Ascending aorta (tissue), 2 donors: ENCODE measurements at places on chromosomes 7 and 10. TPM values are rescaled to one million over a fixed set of nuclear protein-coding genes. Genes with fewer than 3 reads are reported as not detected.

Gene ATOH7
- total RNA-seq, result not detected

DNA sequence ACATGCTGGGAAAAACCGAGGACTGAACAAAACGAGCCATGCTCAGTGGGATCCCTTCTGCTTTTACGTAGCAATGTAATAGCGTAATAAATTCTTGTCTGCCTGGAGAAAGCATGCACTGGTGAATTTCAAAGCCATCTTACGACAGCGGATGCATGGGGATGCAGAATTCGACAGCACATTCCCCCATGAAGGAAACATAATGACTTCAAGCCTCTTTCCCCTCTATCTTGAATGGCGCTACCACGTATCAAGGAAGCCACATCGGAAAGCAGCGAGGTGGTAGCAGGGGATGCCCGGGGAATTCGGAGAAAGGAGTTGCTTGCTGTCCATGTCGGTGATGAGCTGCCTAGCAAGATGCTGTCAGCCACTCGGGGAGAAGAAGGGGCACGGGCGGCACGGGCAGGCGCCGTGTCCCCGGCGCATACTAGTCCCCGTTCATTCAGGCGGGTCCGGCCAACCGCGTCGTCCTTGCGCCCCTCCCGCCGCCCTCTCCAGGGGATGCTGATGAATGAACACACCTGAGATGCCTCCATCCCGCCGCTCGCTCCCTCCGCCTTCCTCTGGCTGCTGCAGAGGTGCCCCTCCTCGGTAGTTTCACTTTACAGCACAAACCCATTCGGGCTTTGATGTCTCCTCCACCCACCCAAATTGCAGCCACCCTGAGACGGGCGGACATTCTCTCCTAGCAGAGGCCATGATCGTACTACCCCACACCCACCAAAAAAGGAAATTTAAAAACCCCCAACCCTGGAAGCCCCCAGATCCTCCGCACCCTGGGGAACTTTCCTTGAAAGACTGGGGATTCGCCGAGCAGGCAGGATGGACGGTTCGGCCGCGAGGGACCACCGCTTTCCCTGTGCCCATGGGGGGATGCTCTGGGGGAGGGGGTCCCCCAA is 644 bp downstream of the SORBS1 start:
- H3K27me3 ChIP-seq, result no peaks in the 10 kb centered on the region
- DNase-seq, result peak; percentile 75
- H3K27ac ChIP-seq, result peak overlapping the region; percentile 91
- peak overlapping the region; percentile 83 for H3K4me3 ChIP-seq
- H3K4me1 ChIP-seq, result peaks cover 6% of the 10 kb centered on the region
- peaks cover 25% of the 10 kb centered on the region for H3K36me3 ChIP-seq

DNA sequence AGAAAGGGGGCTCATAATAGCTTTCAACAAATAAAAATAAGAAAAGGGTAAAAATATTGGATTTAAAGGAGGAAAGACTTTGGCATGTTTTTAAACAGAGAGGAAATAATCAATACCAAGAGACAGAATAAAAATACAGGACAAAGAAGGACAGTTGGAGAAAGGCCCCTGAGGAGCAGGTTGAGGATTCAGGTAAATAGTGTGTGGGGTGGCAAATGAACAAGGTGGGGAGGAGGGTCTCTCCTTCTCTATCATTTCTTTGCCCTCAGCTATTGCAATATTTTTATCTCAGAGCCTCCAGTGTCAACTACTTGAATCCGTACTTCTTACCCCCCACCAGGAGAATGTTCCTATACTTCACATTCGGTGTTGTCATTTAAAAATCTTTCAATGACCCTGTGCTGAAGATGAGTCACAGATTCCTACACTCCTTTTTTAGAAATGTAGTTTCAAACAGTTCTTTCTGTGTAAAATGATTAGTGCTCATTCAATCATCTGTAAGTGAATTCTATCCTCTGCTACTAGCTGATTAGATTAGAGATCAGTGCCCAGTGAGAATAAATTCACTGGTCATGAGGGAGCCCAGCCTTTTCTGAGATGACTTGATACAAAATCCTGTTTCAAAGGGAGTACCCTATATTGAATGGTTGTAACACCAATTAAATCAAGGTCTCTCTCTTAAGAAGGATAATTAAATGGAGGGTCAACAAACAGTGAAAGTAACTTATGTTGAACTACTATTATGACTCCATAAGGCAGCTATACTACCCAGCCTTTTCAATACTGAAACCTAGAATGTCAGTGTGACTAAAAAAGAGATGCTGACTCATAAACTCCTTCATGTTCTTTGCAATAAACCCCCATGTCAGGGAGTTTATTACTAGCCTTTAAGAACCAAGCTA is 50.4 kb upstream of the WNT16 start:
- no peaks in the 10 kb centered on the region for H3K36me3 ChIP-seq
- no peak overlapping the region for H3K4me3 ChIP-seq
- no peak for DNase-seq
- no peaks in the 10 kb centered on the region for H3K27me3 ChIP-seq
- H3K4me1 ChIP-seq, result no peaks in the 10 kb centered on the region

Gene NAT16
- total RNA-seq, result not detected

DNA sequence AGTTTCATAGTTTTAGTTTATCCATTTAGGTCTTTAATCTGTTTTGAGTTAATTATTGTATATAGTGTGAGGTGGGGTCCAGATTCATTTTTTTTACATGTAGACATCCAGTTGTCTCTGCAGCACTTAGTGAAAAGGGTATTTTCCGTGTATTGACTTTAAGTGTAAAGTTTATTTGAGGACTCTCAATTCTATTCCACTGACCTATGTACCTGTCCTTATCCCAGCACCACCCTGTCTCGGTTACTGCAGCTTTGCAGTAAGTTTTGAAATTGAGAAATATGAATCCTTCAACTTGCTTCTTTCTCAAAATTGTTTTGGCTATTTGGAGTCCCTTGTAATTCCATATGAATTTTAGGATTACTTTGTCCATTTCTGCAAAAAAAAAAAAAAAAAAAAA is 29.8 kb downstream of the FHIP2A start:
- no peaks in the 10 kb centered on the region for H3K4me1 ChIP-seq
- DNase-seq, result no peak
- H3K36me3 ChIP-seq, result peaks cover 56% of the 10 kb centered on the region

Gene AFAP1L2
- total RNA-seq, result 30.4 TPM

- H3K27ac ChIP-seq, result no peak overlapping the region
- no peak for DNase-seq
- no peaks in the 10 kb centered on the region for H3K36me3 ChIP-seq
- H3K4me3 ChIP-seq, result no peak overlapping the region
- H3K27me3 ChIP-seq, result peaks cover 26% of the 10 kb centered on the region
- H3K4me1 ChIP-seq, result no peaks in the 10 kb centered on the region
Observed at GRCh38 chr7:1292972-1293830, 60.5 kb downstream of the UNCX start.

GRCh38 chr7:38585572-38586354 is 45.4 kb downstream of the AMPH start:
- no peaks in the 10 kb centered on the region for H3K27me3 ChIP-seq
- H3K4me3 ChIP-seq, result peak overlapping the region; percentile 18
- H3K27ac ChIP-seq, result peak overlapping the region; percentile 72

DNA sequence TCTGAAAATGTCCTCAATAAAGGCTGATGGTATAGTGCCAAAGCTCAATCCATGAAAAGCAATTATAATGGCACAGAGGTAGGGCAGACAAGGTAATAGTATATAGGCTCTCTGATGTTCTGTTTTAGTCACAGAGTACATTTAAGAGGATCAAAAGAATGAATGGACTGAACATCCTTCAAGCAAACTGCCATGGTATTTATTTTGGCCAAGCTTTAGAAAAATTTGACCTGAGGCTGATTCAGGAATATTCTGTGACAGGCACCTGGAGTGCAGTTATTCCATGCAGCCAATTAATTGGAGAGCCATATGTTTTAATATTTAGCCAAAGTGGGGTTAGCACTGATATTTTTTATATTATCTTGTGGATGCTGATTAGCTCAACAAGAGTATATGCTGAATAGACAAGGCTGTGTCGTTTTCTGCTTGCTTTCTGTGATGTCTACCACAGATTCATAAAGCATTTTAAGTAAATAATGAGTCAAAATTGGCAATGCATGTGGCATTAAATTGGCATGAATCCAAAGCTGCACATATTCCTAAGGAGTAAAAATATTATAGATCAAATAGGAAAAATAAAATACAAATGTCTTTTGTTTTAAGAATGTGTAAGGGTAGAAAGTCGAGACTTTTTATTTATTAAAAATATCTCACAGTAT is 177.4 kb downstream of the PCLO start:
- H3K4me1 ChIP-seq, result no peaks in the 10 kb centered on the region
- no peaks in the 10 kb centered on the region for H3K27me3 ChIP-seq

DNA sequence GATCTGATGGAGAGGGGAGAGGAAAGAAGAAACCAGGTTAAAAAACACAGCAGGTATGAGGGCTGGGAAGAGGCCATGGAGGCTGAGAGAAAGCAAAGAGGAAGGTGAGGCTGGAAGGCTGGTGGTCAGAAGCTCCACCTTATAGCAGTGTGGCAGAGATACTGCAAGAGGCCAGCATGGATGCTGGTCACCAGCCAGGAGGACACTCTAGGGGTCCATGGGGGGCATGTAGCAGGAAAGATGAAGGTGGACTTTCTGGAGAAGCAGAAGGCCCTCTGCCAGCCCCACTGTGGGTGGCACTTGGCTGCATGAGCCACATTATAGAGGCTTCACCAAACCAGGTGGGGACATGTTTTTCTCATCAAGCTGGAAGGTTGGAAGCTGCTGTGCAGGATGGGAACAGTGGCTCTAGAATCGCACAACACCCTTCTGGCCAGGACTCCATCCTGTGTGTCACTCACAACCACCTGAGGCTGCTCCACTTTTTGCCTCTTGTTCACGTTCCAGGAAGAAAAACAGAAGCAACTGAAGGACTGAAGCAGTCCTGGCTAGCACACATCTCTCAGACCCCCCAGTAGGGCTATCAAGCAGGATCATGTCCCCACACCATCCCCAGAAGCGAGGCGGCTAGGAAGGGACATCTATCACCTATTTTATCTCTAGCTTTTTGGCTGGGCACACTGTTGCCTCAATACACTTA is 587.5 kb upstream of the MGMT start:
- no peak overlapping the region for H3K27ac ChIP-seq
- no peaks in the 10 kb centered on the region for H3K4me1 ChIP-seq
- H3K4me3 ChIP-seq, result no peak overlapping the region
- H3K27me3 ChIP-seq, result no peaks in the 10 kb centered on the region
